ENCODE measurements at places on chromosomes 7 and 10.

DNA sequence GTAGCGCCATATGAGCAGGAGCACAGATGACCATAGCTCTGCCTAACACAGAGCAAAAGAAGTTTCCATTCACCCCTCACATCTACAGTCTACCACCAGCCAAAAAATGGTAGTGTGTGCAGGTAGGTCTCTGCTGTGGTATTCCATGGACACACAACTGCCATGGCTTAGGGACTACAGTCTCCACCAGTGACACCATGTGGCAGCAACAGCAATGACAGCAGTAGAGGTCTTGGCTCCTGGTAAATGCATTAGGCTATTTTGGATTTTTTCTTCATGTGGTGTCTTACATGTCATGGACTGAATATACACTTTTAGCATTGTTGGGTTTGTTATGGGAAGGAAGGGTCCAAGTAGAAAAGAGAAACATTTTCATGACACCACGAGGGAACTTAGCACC, 70.1 kb upstream of the CABCOCO1 start:
- no peak for DNase-seq

DNA sequence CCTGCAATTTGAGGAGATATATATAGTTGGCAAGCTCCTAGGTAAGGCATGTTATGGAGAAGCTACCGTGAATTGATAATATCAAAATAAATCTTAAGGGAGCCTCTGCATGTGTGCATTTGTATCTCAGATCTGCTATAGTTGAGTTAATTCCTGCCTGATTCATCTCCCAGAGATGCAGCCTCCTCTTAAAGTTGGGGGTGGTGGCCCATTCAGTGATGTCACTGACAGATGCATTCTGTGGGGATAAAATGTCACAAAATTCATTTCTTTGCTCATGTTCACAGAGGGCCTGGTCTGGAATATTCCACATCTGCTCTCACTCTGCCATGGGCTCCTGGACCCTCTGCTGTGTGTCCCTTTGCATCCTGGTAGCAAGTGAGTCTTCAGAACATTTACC, 185.8 kb upstream of the PRSS1 start:
- DNase-seq, result no peak

DNA sequence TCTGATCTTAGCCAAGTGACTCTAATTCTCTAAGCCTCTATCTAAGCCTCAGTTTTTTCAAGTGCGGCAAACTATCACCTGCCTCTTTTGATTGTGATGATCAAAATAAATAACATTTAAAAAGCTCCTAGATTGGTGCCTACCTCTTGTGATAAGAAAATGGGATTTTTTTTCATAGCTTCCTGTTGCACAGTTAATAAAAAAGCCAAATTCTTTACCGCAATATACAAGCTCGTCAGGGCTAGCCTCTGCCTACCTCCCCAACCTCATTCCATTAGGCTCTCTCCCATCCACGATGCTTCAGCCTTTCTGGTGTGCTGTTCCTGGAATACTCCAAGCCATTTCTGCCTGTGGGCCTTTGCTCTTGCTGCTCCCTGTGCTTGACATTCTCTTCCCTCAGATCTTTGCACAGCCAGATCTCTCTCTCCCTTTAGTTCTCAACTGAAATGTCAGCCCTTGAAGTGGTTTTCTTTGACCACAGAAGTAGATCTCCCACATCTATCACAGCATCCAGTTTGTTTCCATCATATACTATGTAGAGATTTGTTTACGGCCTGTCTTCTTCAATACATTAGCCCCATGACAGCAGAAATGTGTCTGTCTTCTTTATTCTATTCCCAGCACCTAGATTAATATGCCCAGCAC, 48.8 kb downstream of the SFR1 start:
- DNase-seq, result no peak

- DNase-seq, result no peak
These were observed 7.6 kb downstream of the MTERF1 start for GRCh38 chr7:91872928-91873327.

GRCh38 chr10:32347363-32348022, 535 bp upstream of the EPC1 start:
- no peak for DNase-seq

DNA sequence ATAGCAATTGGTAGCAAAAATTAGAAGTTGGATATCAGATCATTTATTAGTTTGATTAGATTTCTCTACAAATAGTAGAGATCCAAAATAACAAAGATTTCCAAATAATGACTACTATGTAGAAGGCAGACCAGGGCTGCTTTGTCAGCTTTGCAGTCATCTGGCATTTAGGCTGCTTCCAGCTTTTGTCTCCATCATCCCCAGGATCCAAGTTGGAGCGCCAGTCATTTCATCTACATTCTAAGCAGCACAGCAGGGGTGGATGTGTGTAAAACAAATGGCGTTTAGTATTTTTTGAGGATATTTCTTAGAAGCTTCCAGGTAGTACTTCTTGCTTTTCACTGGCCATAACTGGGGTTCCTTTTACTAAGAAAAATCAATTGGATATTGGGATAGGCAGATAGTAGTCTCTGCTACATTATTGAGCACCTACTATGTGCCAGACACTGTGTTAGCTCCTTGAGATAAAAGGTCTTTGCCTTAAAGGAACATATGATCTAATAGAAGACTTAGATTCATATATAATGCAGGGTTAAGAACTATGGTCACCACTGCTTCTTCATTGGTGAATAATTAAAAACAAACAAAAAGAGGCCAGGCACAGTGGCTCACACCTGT, 41.5 kb downstream of the TPST1 start:
- no peak for DNase-seq
